GM10248 (cell line): ENCODE measurements at places on chromosomes 5 and 9.

GRCh38 chr5:135828782-135829127 lies 5.7 kb upstream of the SLC25A48 start:
- no peak for DNase-seq

DNA sequence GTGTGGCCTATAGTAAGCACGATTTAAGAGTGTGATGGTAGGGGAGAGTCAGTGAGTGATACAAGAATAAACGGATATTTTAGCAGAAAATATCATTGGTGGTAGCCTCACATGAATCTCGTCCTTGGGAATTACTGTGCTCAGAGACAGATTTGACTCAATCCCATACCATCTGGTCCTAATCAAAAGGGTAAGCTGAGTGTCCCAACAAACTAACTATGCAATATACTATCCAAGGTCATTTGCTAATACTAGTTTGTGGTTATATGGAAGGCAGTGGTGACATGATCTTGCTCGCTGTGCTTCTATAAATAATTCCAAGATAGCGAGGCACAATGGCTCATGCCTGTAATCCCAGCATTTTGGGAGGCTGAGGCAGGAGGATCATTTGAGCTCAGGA lies 103.2 kb downstream of the TRPM6 start:
- DNase-seq: no peak

DNA sequence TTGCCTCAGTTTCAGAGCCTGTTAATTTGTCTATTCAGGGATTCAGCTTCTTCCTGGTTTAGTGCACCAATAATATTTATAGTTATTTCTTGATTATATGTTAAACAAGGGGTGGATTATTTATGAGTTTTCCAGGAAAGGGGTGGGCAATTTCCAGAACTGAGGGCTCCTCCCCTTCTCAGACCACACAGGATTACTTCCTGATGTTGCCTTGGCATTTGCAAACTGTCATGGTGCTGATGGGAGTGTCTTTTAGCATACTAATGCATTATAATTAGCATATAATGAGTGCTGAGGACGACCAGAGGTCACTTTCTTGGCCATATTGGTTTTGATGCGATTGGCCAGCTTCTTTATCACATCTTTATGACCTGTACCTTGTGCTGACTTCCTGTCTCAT lies 6.2 kb upstream of the DTWD2 start:
- DNase-seq: no peak

DNA sequence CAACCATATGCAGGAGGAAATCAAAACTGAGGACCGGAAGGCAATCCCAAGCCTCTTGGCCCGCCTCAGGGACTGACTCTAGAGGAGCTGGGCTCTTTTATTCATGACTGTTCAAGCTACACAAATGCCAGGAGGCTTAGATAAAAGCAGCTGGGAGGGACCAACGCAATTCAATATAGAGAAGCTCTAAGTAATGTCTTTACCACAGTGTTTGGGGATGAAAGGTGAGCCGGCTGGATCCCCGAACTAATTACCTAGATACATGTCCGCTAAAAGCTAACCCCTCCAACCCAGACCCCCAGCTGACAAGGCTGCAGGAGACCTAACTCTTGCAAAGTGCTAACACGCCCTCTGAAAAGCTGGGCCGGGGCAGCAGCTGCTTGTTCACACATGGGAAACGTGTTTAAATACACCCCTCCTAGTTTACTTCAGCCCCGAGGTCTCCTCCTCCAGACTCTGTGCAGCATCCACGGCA lies 67.5 kb downstream of the TLE1 start:
- DNase-seq: no peak

DNA sequence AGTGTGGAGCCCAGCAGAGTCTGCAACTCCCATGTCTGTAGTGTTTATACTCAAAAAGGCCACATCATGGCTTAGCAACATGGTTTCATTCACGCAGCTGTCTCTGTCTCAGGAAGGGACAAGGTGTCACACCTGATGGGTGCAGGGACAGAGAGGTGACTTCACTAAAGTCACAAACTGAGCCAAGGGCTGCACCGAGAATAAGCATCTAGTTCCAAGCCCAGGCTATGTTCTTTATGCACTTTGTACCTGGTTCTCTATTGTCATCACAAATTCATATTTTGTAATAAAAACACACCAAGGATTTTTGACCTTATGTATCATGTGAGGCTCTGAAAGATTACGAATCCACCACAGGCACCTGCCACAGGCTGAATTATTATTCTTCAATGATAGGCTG lies 64.9 kb upstream of the STK32A start:
- no peak for DNase-seq
